ENCODE measurements at places on chromosomes 7 and 10.
A peak's percentile ranks its signal among the peaks of the same experiment; 100 is the strongest.

- DNase-seq = no peak
Observed at GRCh38 chr7:52151559-52151958, 835.0 kb upstream of the COBL start.

DNA sequence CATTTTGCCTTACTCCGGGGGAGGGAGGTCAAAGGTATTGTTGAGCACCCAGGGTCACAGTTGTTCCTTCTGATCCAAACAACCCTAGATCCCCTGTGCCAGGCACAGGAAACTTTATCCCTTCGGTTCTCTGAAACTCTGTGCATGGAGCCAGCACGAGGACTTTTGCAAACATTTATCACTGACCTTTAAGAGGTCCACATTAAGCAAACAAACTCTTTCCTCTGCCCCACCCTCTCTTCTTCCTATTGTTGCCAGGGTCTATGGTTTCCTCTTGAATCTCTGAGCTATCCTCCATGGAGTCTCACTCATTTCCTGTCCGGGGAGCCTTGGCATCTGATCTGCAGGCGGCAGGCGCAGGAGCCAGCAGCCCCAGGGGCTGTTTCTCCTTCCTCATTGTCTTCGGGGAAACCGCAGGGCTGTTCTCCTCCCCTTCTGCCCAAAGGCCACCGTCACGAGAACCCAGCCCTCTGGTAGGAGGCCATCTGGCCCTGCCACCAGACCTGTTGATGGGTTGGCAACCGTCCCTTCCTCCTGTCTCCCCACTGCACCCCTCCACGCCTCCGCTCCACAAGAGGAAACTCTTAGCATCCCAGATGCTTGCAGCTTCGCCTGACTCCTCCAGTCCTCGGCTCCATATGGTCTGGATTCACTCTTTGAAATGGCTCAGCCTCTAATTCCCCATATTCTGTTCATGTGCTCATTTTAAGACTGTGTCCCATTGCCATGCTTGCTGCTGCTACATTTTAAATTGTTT is 327.3 kb upstream of the NRP1 start:
- DNase-seq = no peak

GRCh38 chr7:16531707-16532106 is 5.1 kb downstream of the LRRC72 start:
- DNase-seq = no peak

DNA sequence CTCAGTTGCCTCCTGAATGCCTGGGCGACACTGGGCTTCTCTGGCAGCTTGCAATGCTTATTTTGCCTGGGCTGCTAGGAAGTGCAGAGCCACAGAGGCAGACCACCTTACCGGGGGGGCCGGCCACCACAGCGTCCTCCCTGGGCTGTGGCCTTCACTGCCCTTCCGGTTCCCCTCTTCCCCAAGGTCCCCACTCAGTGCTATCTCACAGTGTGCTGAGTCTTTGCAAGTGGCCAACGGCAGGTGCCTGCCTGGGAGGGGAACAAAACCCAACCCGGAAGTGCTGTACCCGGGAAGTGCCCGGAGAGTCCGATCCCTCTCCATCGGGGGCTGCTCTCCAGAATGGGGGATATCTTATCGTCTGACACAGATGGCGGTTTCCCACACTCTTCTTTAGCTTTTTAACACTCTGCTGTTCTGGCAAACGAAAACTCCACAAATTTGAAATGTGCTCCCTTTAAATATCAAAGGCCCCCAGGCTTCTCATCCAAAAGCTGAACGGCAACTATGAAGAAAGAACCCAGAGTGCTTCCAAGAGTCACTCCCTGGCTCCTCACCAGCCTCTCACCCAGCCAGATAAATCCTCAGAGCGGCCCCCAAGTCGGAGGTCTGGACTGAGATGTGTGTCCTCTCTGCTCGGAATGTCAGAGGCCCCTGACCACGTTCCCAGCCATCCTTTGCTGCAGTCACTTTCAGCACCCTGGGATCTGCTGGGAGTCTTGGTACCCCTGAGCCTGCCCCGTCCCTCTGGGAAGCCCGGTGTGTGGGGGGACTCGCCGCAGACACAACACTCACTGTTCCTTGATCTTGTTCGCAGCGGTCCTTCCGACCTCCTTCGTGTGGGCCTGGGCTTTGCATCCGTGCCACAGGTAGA is 165.1 kb downstream of the SVIL start:
- DNase-seq = no peak

GRCh38 chr10:90992462-90992861 is 71.6 kb upstream of the ANKRD1 start:
- DNase-seq = no peak

GRCh38 chr10:26944261-26944882 is 83.6 kb upstream of the ABI1 start:
- DNase-seq = no peak

DNA sequence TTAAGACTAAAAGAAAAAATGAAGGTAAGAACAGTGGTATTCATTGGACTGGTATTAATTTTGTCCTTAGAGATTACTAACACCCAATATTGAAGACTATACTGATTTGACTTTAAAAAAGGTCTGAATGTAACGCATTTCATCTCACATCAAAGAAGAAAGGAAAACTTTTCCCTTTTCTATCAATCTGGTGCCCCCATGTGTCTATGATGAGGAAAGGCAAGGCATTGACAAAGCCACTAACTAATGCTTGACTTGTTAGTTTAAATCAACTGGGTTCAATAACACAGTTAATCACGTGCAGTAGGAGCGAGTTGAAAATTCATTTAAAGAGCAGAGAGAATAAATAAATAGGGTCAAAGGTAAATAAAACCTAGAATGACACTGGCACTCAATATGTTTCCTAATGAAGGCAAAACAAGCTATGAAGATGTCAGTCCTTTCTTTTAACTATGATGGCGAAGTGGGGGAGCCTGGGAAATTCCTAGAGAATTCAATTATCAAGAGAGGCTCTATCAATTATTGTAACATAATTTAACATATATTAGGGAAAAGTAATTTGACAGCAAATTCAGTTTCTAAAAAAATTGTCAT is 180.9 kb downstream of the ANK3 start:
- DNase-seq = no peak

DNA sequence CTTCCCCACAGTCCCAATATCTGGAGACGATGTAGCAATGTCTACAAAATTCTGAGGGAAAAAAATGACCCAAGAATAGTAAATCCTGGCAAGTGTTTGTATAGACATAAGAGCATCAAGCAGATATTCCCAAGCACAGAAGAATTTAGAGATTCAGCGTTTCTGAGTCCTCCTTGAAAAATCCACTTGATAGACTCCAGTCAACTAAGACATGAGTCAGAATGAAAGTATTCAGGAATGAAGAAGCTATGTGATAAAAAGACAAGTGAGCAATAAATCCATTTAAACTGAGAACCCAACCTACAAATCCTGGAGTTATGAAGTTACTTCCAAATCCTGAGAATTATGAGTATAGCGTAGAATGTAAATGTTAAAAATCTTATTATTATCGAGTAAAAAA is 86.1 kb upstream of the NPY start:
- DNase-seq = peak; percentile 40

DNA sequence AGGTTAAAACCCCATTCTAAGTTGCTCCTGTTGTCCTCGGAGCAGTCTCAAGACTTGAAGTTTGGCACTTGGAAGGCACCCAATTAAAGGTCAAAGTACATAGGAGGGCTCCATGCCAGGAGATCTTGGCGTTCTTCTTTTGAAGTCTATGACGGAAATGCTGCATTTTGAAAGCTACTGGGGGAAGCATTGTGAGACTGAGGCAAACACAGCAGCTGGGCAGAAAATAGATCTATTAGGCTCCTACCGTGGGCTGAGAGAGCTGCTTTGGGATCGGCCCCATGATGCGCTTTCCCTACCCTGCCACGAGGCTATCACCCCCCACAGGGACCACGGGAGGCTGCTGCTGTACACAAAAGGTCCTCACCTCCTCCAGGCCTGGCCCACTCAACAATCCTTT is 20.0 kb downstream of the KIAA1549 start:
- no peak for DNase-seq

DNA sequence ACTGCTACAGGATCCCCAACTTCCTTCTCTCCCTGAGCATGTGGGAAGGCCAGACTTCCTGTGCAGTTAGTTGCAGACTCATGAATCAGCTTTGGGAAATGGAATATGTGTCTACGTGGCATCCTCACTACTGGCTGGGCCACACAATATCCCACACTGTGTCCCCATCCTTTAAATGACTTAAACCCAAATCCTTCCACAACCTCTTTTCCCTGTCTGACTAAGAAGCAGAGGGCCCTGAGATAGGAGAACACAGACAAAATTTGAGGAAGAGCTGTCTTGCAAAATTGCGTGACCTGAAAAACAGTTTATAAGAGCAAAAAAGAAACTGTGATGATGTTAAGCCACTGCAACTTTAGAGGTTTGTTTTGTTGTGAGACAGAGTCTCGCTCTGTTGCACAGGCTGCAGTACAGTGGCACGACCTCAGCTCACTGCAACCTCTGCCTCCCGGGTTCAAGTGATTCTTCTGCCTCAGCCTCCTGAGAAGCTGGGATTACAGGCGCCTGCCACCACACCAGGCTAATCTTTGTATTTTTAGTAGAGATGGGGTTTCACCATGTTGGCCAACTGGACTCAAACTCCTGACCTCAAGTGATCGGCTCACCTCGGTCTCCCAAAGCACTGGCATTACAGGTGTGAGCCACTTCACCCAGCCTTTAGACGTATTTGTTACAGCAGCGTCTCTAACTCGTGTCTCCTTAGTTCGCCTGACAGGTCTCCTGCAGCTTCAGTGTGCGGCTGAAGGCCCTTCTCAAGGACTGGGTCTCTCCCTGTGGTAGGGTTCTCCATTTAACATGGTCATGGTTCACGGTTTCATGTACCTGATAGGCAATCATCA is 46.9 kb upstream of the SFMBT2 start:
- no peak for DNase-seq

DNA sequence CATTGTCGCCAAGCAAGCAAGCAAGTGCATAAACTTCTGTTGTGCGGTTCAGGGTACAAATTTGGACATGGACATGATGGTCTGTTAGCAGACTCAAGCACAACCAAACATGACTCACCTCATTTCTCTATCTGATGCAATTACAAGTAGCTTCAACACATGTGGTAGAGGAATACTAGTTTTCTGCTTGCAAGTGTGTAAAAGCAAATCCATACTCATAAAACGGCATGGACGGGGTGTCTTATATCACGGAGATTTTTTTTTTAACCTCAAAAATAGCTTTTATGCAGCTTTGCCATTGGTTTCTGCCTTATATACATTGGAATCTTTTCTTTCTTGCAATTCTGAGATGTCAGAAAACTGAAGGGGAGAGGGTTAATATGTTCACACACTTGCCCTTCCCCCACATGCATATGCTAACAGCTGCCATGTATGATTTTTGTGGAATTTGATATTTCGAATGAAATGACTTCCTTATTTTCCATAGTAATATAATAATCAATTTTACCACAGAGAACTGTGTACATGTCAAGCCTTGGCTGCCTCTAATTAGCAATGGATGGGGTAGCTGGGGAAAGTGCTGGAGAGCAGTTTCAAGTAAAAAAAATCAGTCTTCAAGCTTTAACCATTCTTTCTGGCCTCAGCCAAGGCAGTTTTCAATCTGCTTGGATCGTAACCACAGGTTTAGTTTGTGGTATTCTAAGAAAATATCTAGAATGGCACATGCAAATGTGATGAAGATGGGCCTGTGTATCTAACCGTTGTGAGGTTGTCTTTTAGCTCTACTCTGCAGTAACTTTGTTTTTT is 106.0 kb upstream of the PDCD4 start:
- no peak for DNase-seq

- no peak for DNase-seq
Observed at GRCh38 chr10:56222237-56222636, 138.8 kb downstream of the ZWINT start.

DNA sequence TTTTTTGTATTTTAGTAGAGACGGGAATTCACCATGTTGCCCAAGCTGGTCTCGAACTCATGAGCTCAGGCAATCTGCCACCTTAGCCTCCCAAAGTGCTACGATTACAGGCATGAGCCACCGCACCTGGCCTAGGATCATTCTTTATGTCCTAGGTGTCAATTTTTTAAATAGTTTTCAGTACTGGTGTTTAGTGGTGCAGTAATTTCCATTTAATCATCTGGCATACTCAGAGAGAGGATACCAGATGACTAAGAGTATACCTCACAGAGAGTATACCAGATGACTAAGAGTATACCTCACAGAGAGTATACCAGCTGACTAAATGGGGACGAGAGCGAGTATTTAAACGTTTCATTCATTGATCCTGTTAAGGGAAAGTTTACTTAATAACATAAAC is 37.3 kb upstream of the TMEM248 start:
- no peak for DNase-seq

DNA sequence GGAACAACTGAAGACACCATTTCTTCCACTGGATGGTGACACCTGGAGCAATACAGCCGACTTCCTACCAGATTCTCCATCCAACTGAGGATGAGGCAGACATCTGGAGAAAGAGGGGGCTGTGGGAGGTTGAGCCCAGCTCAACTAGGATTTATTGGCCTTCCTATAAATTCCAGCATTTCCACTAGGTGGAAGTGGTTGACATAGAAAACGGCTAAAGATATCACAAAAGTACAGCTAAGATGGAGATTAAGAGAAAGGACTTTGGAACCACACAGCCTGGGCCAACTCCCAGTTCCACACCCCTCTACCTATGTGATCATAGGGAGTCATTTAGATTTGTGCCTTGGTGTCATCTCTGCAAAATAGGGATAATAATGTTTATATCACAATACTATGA is 61.3 kb upstream of the CAV2 start:
- no peak for DNase-seq

- no peak for DNase-seq
Observed at GRCh38 chr10:21173802-21174714, 276.9 kb upstream of the NEBL start.

DNA sequence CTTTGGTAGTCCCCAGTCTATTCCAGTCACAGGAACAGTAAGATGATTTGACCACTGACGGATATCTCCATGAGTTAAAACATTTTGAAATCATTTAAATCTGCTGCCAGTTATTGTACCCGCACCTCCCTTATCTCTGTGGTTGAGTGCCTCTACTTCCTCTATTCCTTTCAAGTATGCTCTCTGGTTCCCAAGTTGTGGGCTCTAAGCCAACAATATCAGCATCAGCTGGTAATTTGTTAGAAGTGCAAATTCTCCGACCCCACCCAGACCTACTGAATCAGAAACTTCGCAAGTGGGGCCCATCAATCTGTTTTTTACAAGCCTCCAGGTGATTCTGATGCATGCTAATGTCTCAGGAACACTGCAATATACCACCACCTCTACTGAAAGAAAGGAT is 235.5 kb downstream of the CCSER2 start:
- DNase-seq = no peak

GRCh38 chr7:63900394-63901203 is 98.0 kb upstream of the ZNF722 start:
- no peak for DNase-seq

- no peak for DNase-seq
Observed at GRCh38 chr7:148403466-148403993, 187.0 kb upstream of the C7orf33 start.

Measured in HS-27A (cell line).